ENCODE measurements at places on chromosomes 7 and 10.

DNA sequence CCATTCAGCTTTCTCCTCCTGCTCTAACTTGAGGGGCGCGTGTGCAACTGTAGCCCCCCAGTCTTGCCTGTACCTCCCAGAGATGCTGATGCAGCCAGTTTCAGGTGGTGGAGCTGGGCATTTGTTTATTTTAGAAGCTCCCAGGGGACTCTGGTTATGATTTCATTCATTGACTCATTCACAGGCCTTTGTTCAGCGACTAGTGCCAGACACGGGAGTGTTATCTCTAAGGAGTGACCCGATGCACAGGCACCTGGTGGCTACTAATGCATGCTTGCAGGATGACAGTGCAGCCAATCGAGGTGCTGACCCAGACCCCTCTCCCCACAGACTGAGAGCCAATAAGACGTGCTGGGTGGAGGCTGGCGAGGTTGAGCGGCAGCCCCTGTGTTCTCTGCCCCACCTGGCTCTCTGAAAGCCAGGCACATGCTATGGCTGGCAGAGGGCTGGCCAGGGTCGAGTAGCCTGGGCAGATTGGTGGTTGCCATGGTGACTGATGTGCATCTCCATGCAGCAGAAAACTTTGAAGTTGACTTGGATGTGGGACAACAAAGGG lies 19.7 kb upstream of the SLC18A2 start:
- DNase-seq = no peak

GRCh38 chr10:29028486-29028885 lies 260.4 kb upstream of the LYZL1 start:
- DNase-seq = no peak

DNA sequence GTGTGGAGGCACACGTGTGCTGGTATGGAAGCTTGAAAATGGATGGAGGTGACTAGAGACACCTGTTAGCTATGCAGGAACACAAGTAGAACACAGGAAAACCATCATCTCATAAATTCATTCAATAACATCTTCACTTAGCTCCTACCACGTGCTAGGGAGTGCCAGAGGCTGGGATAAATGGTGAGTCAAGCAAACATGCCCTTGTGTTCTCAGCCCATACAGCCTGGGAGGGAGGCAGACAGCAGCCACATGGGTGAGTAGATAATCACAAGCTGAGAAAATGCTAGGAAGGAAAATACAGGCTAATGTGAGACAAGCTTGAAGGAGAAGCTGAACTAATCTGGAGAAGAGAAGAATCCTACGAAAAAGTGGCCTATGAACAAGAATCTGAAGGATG lies 468.0 kb upstream of the ZMIZ1 start:
- DNase-seq = no peak

GRCh38 chr10:35821339-35821911 lies 179.3 kb upstream of the FZD8 start:
- DNase-seq = no peak

Measured in stimulated activated CD8-positive, alpha-beta memory T cell treated with anti-CD3 and anti-CD28 coated beads, Interleukin-15, amount 100 ng/mL, for 24 hours (primary cell).